ENCODE measurements at places on chromosomes 7 and 10.

DNA sequence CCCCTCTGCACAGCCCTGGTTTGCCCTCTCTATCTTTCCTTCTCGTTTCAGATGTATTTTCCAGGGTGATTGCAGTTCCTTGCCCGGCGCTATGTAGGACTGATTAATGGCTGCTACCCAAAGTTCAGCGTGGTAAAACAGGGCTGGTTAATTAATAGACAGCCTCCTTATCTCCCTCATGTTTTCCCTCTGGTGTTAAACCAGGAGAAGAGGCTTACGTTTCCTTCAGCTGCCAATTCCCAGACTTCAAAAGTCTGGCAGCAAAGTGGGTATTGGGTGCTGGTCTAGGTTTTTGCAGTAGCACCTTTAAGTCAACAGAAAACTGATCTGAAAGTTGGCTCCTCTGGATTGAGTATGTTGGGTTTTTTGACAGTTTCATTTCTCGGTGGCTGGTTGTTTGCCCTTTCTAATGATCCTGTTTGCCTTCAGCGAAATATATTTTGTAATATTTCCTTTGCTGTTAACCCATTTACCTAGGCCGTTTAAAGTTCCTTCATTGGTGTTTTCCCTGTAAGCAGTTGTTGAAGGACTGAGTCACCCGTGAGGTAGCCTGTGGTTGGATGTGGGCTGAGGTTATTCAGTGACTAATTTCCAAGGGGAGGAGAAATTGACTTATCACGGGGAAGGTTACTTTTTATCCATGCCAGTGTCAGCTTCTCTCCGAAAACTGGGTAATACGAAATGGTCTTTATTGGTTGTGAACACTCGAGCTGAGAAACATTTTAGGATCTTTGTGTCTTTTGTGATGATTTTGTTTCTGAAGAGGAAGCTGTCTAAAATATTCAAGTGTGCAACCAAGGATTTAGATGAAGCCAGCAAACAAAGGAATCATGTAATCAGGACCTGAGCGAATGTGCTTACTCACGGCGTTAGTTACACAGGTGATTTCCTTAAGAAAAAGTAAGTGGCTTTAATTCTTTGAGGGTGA, 257.2 kb downstream of the KIAA1217 start:
- DNase-seq = peak; percentile 89

DNA sequence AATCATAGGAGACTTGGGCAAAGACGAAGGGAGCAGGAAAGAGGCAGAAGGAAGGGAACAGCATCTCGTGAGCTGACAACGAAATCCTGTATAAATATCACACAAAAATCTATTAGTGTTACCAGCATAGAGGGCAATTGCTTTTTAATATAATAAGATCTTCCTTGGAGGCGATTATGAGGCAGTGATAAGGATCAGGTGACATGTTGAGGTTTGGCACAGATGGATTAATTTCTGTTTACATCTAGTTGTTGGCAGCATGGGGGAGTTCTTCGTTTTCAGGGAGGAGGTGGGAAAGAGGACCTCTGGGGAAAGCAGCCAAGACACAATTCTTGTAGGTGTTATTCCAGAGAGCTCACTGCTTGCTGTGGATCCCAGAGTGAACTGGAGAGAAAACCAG, 163.8 kb downstream of the PLXNA4 start:
- DNase-seq = no peak

DNA sequence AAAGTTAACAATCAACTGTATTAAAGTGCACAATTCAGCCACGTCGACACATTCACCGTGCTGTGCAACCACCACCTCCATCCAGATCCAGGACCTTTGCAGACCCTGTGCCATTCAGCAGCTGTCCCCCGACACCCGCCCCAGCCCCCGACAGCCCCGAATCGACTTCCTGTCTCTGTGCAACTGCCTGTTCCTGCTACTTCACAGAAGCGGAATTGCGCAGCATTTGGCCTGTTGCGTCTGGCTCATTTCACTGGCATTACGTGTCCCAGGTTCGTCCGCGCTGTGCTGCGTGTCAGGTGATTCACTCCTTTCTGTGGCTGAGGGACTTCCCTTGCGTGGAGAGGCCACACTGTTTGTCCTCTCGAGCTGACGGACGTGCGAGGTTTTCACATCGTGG, 33.2 kb upstream of the DNAAF5 start:
- DNase-seq = no peak

GRCh38 chr10:73886661-73887293, 12.4 kb upstream of the CAMK2G start:
- peak; percentile 56 for DNase-seq

DNA sequence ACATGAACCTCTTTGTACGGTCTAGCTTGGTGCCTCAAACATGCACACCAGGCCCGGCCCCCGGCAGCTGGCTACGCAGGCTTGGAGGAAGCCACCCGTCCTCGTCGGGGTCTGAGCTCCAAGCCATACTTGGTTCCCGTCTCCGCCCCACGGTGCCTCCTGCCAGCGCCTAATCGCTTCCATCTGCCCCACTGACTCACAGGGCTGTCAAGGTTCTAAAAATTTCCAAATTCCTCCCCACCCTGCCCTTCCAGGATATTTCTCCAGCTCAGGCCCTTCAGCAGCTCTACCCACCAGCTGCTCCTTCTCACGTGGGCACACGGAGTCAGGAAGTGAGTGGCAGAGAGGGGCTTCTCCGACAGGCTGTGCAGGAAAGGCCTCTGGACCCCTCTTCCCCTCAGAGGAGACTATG, 38.8 kb downstream of the TMEM270 start:
- DNase-seq = peak; percentile 92

DNA sequence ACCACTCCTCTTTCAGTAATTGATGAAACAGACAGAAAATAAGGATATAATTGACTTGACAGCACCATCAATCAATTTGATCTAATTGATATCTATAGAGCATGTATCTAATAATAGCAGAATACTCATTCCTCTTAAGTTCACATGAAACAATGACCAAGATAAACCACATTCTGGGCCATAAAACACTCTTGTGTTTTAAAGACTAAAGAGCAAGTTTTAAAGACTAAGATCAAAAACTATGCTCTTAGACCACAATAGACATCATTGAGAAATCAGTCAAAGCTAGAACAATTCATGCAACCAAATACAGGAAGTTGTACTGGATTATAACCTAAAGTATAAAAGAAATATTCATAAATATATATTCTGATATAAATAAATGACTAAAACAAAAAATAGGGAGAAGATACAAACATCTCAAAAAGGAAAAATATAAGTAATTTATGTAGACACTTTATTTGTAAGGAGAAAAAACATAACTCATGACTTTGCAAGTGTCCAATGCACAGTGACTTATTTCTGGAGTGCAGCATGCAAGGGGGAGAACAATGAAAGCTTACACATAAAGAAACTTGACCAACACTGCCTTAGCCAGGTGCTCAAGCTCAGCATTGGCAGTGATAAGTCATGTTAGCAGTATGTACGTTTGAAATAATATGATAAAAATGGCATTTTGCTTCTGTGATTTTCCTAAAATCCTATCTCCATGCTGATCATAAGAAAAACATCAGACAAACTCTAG, 312.7 kb upstream of the IGFBP3 start:
- DNase-seq = no peak

DNA sequence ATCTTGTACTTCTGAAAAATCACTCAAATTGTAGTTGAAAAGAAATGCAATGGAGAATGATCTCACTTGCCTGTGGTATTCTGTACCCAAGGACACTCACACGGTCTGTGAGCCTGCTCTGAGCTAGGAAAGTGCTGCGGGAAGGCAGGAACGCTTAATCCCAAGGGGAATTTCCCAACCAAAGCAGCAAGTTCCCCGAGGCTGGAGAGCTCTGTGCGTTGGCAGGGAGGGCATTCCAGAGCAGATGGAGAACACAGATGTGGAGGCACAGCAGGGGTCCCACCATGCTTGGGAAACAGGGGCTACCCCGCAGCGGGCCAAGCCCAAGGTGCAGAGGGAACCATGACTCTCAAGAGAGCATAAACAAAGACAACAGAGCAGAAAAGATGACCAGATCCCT, 13.6 kb downstream of the SVIL start:
- peak; percentile 59 for DNase-seq

Measured in SJSA1 (cell line).